ENCODE measurements at places on chromosomes 2 and 18.

DNA sequence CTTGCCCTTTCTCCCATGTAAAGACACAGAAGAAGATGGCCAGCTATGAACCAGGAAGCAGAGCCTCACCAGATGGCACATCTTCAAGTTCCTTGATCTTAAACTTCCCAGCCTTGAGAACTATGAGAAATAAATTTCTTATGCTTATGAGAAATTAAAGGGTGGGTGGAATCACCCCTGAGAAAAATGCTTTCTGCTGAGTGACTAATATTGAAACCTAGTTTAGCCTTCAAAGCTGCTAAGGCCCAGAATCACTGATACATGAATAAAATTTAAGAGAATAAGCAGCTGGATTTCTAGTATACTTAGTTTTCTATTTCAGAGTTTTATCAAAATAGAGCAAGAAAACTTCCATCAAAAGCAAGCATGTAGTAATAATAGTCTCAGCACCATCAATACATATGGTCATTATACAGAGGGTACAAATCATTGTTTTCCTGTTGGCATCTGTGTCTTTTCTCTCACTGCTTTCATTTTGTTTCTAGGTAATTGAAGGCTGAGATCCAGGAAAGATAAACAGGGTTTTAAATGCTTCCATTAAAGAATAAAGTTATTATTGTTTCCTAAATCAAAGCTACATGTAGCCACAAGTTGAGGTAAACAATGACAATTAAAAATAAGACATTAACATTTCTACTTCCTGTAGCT lies 53.3 kb upstream of the COL5A2 start:
- DNase-seq = no peak

DNA sequence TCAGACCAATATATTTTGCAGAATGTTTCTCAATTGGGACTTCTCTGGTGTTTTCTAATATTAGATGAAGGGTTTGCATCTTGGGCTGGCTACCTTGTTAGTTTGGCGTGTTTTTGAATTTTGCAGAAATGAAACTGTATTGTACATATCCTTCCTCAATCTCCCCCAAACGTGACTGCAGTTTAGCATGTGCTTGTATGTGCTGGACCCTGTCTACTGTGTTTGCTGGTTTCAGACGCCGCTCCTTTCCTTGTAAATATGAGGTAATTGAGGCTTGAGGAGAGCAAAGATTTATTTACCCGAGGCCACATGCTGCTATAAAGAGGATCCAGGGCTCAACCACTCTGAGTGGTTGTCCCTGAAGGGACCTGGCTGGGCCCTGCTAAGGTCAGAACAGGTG lies 57.2 kb downstream of the NGEF start:
- no peak for DNase-seq

- no peak for DNase-seq
Observed at GRCh38 chr2:148906124-148906523, 31.1 kb downstream of the KIF5C start.

- no peak for DNase-seq
Observed at GRCh38 chr2:121868652-121869051, 113.2 kb downstream of the TSN start.

GRCh38 chr2:54206596-54206995 lies 49.4 kb downstream of the TSPYL6 start:
- DNase-seq = no peak

- DNase-seq = no peak
Observed at GRCh38 chr2:6442252-6442985, 423.3 kb downstream of the CMPK2 start.

GRCh38 chr2:16406496-16407289 lies 258.9 kb downstream of the CYRIA start:
- no peak for DNase-seq
